Urinary bladder (tissue), 4 donors: ENCODE measurements at places on chromosomes 5 and 9. TPM values are rescaled to one million over a fixed set of nuclear protein-coding genes. Genes with fewer than 3 reads are reported as not detected.

The TMEM215 gene
- total RNA-seq: 0.21 TPM

- DNase-seq: no peak
These were observed 611.4 kb downstream of the SEMA5A start for GRCh38 chr5:8934455-8934854.

The MGAT1 gene
- total RNA-seq: 50.6 TPM

DNA sequence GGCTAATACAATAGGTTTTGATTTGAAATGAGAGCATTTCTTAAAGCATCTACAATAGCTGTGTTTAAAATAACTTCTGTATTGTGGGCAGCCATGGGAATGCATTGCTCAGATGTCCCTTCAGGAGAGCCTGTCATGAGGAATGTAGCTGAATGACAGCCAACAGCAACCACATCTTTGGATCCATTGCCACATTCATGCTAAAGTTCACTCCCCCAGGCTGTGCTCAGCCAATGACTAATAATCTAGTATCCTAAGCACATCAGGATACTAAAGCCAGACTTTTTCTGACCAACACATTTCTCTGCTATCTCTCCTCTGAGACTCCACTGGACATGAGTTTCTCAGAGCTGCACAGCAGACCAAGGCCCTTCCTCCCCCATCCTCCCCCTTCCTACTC, 45.5 kb downstream of the HTR1A start:
- DNase-seq: no peak

The LCP2 gene
- 8.4 TPM for total RNA-seq

The CPEB4 gene
- 26.4 TPM for total RNA-seq

DNA sequence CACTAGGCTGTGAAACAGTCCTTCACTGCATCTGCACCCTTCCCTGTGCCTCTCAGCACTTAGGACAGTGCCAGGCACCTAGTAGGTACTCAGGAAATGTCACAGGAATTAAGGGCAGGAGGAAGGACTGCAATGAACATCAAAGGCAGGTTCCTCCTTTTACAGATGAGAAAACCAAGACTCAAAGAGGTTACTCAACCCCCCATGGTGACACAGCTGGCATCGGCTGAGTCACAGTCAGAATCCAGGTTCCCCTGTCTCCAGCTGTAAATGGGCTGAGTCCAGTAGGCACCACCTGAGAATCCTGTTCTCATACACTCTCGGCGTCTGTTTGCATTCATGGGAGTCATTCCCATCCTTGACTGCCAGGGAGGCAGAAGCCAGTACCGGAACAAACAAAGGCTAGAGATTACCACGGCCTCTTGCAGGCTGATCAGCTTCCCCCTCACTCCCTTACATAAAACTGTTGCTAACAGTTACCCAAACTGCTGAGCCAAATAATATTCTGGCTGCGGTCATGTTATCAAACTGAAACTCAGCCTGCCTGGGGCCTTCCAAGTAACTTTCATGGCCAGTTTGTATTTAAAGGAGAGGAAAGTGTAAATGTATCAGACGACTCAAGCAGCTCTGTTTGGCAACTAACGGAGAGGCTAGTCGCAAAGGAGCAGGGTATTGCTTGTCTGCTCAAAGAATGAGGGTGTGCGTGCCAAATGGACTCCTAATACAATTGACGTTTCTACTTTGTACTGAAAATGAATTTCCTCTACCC, 201.7 kb downstream of the PAPPA start:
- peak; percentile 46 for DNase-seq

The CORO2A gene
- 4.1 TPM for total RNA-seq

DNA sequence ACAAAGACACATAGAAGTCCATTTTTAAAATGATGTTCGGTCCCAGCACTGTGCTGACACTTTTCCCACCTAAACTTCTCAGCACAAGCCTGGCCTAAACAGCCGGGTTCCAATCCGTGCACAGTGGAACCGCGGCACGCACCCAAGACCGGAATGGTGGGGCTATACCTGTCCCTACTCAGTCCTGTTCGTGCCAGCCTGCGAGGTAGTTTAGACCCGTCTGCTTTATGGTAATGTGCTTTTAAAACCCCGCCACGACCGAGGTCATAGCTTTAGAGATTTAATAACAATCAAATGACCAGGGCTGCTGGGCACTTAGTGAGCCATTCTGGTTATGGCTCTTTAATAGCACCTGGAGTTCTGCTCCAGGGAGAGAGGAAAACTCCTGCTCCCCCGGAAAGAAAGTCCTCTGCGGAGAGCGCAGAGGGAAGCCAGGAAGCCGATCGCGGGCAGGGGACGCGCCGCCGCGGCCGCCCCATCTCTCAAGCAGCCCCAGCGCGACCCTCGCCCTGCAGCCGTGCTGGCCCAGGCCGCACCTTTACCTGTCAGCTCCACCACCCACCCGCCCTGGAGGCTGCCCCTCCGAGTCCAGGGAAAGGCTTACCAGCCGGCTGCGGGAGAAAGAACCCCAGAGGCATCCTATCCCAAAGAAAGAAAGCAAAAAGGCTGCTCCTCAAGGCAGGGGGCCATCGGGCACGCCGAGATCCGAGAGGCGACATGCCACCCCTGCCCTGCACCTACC, 511 bp downstream of the ARL15 start:
- DNase-seq: peak; percentile 10

DNA sequence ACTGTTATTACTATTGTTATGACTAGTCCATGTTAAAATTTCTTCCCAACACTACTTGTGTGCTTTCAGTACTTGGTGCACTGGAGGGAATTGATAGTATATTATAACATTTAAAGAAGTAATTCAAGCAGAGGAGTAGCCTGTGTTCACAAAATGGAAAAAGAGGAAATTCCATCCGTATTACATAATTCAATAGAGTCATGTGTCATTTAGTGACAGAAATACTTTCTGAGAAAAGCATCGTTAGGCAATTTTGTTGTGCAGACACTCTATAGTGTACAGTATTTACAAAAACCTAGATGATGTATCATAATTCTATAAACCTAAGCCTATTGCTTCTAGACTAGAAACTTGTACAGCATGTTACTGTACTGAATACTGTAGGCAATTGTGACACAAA, 78.3 kb upstream of the PCSK5 start:
- DNase-seq: no peak

GRCh38 chr9:8014997-8015682, 215.6 kb upstream of the DMAC1 start:
- no peak for DNase-seq
